Amygdala (tissue), 56 donors: ENCODE measurements at places on chromosomes 2 and 18.

DNA sequence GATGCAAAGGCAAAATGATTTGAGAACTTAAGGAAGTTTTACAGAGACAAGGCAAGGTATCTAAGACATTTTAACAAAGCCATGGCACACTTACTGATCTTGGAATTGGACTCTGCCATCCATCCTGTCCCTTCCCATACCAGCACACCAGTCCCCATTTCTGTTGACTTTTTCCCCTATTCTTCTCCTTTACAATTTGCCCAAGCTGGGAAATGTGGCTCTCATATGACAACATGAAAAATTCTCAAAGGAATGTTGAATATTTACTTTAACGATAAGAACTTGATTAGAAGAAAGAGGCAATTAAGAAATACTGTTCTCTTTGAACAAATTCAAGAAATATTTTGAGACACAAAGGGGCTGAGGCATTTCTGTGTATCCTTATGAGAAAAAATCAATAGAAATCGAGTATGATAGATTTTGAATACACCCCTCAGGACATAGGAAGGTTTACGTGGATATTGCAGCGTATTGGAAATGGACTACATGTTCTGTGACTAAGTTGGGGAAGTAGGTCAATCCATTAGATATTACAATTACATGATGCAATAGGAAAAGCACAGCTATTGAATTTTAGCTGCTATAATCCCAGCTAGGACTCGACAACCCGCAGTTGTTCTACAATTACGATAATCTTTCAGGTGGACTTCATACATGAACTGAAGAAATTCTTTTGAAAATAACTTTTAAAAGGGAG is 201.6 kb downstream of the TRIB2 start:
- no peak for DNase-seq

DNA sequence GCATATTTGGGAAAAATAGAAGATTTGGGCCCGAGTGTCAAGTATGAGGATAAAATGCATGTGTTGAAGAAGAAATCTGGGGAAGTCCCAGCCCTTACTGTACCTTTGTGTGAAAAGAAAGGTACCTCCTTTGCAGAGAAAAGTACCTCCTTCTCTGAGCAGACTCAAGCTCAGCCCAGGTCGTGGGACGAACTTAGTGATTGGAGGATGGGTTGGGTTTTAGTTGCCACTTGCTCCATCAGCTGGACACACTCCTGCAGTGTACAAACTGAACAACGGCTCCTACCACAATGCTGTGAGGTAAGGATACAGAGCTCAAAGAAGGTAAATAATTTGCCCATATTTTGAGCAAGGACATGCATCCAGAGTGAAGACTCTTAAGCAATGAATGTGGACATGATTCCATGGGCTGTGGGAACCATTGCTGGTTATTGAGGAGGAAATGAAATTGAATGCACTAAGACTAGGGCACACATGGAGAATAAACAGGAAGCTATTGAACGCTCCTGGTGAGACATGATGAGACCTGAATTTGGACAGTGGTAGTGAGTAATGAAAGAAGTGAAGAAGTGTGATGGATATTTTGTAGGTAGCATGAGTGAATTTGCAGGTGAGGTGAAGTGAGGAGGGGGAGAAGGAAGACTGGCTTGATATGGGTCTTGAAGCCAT is 49.8 kb upstream of the IL1RL1 start:
- DNase-seq, result no peak

- DNase-seq, result no peak
Measured at GRCh38 chr2:48249025-48249424, 280.9 kb upstream of the STON1 start.

DNA sequence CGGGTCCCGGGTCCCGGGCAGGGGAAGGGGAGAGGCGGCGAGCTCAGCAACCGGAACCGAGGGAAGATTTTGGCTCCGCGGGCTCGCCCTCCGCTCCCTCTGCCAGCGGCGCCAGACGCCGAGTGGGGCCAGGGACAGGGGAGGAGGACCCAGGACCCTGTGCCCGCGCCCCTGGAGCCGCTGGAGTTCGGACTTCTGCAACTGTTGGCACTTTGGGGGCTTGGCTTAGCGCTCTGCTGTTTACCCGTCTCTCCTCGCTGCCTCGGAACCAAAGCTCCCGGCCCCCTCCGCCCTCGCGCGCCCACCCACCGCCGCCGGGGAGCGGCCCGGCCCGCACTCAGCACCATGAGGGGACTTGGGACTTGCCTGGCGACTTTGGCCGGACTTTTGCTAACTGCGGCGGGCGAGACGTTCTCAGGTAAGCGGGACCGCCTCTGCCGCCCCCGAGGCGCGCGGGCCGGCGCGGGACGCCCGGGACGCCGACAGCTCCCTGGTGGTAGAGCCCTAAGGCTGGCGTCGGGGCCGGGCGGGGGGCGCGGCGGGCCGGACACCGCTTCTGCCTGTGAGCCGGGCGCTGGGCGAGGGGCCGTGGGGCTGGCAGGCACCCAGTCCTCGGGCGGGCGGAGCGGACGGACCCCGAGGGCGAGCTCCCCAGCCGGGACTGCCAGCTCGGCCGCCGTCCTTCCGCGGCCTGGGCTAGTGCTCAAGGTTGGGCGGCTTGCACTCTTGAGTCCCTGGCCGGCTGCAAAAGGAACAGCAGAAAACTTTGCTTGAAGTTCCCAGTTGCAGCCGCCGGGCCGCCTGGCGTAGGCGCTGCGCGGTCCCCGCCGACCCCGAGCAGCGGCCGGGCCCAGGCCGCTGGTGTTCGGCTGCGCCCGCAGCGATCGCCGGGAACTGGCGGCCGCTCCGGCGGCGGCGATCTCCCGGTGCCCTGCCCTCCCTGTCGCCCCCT is 634 bp downstream of the PTPRM start:
- DNase-seq, result peak; percentile 63

DNA sequence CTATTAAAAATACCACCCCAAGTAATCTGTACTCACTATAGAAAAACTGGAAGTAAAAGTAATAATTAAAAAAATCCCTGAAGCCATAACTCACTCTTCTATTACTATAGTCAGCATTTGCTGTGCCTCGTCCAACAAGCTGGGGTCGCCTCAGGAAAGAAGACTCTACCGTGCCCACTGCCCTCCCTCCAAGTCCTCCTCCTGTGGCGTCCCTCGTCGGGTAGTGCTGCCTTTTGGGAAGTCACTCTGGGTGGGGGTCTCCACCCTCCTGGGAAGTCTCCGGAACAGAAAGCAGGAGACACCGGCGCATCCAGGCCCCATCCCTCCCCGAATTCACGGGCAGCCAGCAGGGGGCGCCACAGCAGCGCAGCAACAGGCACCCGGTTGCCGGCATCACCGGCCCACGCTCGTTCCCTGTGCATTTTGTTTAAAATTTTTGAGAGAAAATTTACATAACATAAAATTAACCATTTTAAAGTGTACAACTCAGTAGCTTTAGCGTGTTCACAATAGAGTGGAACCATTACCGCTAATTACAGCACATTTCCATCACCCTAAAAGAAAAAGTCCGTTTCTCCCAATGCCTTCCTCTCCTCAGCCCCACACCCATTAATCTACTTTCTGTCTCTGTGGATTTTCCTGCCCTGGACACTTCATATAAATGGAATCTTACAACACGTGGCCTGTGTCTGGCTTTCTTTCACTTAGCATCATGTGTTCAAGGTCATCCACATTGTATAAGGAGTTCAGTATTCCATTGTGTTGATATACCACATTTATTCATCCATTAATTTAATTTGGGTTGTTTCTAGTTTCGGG is 62.2 kb downstream of the ADNP2 start:
- DNase-seq, result no peak

GRCh38 chr2:96839875-96840850 is 3.7 kb downstream of the ANKRD23 start:
- DNase-seq, result no peak

- DNase-seq, result no peak
Measured at GRCh38 chr2:159399716-159400415, 113.4 kb upstream of the WDSUB1 start.

DNA sequence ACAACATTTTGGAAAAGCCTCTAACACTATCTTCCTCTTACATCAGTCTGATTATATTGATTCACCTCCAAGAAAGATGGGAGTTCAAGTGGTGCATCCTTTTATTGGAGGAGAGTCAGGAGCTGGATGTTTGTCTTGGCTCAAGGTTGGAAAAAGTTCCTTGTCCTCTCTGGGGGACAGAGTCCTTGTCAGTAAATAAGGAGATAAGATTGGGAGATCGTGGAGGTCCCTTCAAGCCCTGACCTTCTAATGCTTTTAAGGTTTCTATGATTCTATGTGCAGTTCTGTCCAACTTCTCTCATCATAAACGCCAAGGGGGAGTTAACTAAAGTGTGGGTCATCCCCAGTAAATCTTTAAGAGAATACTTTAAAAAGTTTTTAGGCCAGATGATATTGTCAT is 60.9 kb upstream of the CCBE1 start:
- DNase-seq, result no peak

GRCh38 chr2:235841863-235842262 is 326.3 kb downstream of the GBX2 start:
- DNase-seq, result no peak

- DNase-seq, result no peak
Measured at GRCh38 chr18:68282232-68282631, 432.7 kb downstream of the TMX3 start.

- DNase-seq, result no peak
Measured at GRCh38 chr2:86592547-86593230, 29.4 kb upstream of the CHMP3 start.

DNA sequence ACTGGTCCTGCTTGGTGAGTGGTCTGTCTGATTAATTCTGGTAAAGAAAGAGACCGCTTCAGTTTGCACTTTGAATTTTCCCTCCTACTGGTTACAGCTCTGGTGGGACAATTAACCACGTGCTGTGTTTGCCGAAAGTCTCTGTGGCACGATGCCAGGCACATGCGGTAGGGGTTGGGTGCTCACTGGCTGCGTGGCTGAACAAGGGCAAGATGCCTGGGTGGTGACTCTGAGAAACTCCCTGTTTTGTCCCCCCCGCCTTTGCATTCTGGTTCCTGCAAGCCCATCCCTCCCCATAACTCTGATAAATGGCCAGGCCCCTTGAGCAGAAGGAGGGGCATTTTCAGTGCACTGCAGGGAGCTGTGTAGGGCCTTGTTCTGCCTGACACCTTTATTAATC is 206.1 kb downstream of the TFCP2L1 start:
- DNase-seq, result no peak

- DNase-seq, result no peak
Measured at GRCh38 chr2:7539077-7539476, 621.9 kb downstream of the RNF144A start.

- no peak for DNase-seq
Measured at GRCh38 chr18:67731851-67732250, 215.3 kb upstream of the DSEL start.

DNA sequence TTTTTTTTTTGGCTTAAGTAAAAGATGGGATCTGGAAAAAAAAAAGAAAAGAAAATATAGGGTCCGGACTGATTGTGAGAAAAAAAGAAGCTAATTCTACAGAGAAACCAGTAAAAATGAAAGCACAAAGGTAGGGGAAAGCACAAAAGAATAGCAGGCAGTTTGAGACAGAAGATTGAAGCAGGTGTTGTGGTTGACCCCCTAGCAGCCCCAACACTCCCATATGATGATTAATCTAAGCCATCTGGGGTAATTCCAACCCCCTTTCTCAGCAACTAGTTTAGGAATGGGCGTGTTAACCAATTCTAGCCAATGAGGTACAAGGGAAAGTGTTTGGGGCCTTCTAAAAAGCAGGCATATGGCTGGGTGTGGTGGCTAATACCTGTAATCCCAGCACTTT is 77.0 kb downstream of the MBD2 start:
- no peak for DNase-seq

DNA sequence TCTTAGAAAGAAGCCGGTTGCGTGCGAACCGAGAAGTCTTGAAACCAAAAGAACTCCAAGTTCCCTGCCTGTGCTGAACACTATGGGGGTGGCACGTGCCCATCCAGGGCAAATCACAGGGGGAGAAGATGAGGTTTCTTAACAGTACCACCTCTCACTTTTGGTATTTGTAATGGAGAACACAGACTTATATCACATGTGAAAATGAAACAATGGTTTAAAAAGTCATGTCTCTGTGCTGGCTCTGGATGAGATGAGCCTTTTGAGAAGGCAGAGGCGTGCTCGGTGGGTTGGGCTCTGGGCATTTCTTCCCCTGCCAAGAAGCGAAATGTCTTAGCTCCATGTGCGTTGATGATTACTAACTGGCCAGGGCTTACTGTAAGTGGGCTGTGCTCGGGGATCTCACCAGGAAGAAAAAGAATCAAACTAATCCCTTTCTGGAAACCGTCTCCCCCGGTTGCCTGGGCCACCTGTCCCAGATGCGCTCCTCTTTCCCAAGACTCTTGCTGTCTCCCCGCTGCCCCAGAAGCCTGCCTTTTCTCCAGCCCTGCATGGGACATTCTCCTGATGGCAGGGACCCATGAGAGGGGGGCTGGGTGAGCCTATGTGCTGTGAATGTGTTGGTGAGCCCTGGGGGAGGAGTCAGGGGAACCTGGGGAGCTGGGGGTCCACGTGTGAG is 252.9 kb downstream of the PRKCE start:
- DNase-seq, result no peak

DNA sequence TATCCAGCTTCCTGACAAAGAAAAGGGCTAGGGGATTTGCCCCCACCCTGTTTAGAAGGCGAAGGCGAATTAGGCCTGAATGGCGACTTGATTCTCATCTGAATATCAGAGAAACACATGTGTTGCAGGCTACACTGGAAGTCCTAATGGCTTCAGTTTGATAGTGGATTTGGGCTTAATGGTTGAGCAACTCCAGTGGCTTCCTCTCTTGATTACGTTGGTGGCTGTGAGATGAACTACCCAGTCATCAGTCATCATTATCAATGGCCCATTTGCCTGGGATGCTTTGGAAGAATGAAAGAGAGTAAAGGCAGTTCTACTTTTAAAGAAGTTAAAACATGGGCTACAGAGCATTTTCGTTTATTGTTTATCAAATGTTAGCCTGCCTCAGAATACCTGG is 60.9 kb upstream of the IL1R1 start:
- no peak for DNase-seq

- DNase-seq, result no peak
Measured at GRCh38 chr2:39530411-39530866, 93.4 kb upstream of the MAP4K3 start.

DNA sequence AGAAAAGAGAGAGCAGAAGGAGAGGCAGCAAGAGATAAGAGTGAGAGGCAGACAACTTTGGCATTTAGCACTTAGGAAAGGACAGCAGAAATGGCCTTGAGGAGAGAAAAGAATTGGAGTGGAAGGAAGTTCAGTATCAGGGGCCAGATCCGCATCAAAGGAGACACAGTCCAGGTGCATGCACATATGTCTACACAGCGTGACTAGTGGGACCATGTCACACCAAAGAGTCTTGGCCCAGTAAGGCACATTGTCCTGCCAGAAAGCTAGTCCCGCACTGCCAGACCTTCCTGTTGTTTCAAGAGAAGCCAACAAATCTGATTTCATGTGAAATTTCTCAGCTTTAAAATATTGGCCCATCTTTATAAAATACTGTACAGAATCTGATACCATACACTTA is 8.5 kb upstream of the STK39 start:
- DNase-seq, result no peak

- DNase-seq, result no peak
Measured at GRCh38 chr2:148253685-148254084, 232.8 kb downstream of the MBD5 start.

GRCh38 chr2:2851806-2852777 is 521.0 kb upstream of the MYT1L start:
- DNase-seq, result no peak

- DNase-seq, result no peak
Measured at GRCh38 chr2:32798829-32799228, 147.9 kb upstream of the LTBP1 start.
